ENCODE measurements at places on chromosomes 6 and 20.

DNA sequence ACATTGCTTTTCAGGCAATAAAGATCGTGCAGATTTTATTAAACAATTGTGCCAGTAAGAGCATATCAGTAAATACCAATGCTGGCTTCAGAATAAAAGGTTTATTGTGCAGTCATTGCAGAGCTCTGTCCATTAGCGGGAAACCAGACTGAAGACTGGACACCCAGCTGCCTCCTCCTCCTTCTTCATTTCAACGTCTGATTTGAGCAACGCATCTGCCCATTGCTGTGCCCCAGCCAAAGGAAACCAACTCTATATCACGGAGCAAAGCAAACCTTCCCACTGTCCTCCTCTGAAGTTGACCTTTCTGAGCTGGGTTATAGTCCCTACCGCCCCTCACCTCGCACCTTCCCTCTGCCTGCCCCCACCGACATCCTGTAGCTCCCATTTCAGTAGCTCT, 80.8 kb downstream of the SLC22A23 start:
- DNase-seq = no peak

- no peak for DNase-seq
Measured at GRCh38 chr6:134368670-134369069, 50.8 kb upstream of the SGK1 start.

DNA sequence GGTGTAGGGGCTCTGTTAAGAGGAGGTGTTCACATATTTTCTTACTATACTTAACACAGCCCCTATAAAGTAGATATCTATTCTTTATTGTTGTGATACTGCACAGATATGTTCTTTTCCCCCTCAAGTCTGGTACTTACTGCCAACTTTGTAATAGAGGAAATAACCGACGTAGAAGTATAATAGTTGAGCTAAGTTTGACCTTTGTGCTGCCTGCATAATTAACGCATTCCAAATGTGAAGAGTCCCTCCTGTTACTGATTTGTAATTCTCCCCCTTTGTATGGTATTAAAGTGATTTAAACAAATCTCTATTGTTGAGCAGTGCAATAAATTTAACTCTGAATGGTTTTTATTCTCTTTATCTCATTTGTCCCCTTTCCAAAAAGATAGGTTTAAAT, 39.0 kb downstream of the PHF3 start:
- no peak for DNase-seq

- DNase-seq = no peak
Measured at GRCh38 chr6:153485072-153485471, 354.0 kb upstream of the RGS17 start.

GRCh38 chr6:7954477-7955200, 44.1 kb upstream of the TXNDC5 start:
- peak; percentile 13 for DNase-seq

DNA sequence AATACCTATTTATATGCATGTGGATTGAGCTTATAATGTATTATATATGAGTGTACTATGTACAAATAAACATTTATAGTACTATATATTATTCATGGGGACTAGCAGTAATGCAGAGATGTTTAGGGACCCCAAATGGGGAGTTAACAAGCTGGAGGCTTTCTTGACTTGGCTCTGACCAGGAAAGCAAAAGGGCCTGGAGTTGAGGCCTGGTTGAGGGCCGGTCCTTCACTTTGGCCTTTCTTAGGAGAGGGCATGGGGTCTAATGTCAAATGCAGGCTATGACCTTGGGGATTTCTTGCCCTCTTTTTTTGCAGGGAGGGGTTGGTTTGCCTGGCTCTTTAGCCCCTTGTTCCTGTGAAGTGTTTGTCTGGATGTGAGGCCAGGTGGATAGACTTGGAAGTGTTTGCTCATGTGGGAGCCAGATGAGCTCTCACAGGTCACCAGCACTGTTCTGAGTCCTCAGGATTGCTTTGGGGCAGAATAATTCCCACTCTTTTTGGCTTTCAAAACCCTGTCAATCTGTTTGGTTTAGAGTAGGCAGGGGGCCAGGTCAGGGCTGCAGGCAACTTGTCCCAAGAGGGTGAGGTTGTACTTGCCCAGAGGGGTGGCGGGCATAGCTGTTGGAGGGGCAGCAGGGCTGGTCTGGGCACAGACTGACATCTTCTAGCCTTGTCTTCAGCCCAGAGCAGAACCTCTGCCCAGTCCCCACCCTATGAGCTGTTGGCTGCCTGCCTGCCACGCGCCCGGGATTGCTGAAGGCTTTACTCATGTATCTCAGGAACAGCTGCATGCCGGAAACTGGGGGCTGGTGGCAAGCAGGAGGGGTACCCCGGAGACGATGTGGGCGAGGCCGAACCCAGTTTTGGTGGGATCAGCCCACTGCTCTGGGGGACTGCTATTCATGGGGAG, 14.6 kb downstream of the TJAP1 start:
- DNase-seq = peak; percentile 69

Measured in fibroblast of pulmonary artery (primary cell).